ENCODE measurements at places on chromosomes 3 and 15. TPM values are rescaled to one million over a fixed set of nuclear protein-coding genes. Genes with fewer than 3 reads are reported as not detected.

The MYLK gene
- 0.08 TPM for total RNA-seq

The CHRNA5 gene
- total RNA-seq, result 3.2 TPM

The ARPIN gene
- total RNA-seq, result 1.1 TPM

GRCh38 chr3:21447476-21448151, 303.4 kb downstream of the ZNF385D start:
- H3K4me3 ChIP-seq, result no peak overlapping the region
- no peaks in the 10 kb centered on the region for H3K27me3 ChIP-seq
- H3K36me3 ChIP-seq, result no peaks in the 10 kb centered on the region
- no peaks in the 10 kb centered on the region for H3K4me1 ChIP-seq
- DNase-seq, result no peak

GRCh38 chr3:32709346-32709745, 24.4 kb downstream of the CNOT10 start:
- no peak for DNase-seq
- no peak overlapping the region for H3K27ac ChIP-seq
- H3K4me3 ChIP-seq, result no peak overlapping the region
- H3K27me3 ChIP-seq, result no peaks in the 10 kb centered on the region
- H3K36me3 ChIP-seq, result no peaks in the 10 kb centered on the region

- H3K27me3 ChIP-seq, result no peaks in the 10 kb centered on the region
- no peaks in the 10 kb centered on the region for H3K4me1 ChIP-seq
- H3K36me3 ChIP-seq, result no peaks in the 10 kb centered on the region
- no peak overlapping the region for H3K27ac ChIP-seq
- no peak overlapping the region for H3K4me3 ChIP-seq
Measured at GRCh38 chr15:57640930-57641682, 49.4 kb downstream of the MYZAP start.

DNA sequence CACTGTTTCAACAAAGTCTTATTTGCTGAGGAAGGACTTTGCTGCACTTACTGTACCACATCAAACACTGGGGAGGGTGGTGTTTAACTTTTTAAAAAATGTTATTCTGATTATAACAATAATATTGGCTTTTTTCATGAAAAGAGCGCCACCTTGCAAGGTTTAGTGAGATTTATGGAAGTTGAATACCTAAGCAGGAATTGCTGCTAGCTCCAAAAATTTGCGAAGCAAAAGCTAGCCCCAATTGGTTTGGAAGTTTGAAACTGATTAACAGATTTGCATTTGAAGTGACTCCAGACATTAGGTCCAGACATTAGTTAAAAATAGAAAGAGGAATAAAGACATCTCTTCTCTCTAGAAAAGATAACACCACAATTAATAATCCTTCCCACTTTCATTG, 6.7 kb downstream of the ZIC1 start:
- no peak for DNase-seq
- no peaks in the 10 kb centered on the region for H3K36me3 ChIP-seq
- H3K27me3 ChIP-seq, result peaks cover 34% of the 10 kb centered on the region
- H3K4me3 ChIP-seq, result no peak overlapping the region

- peak overlapping the region; percentile 47 for H3K27ac ChIP-seq
- peak; percentile 91 for DNase-seq
Measured at GRCh38 chr3:111610189-111610588, 15.0 kb upstream of the ZBED2 start.

DNA sequence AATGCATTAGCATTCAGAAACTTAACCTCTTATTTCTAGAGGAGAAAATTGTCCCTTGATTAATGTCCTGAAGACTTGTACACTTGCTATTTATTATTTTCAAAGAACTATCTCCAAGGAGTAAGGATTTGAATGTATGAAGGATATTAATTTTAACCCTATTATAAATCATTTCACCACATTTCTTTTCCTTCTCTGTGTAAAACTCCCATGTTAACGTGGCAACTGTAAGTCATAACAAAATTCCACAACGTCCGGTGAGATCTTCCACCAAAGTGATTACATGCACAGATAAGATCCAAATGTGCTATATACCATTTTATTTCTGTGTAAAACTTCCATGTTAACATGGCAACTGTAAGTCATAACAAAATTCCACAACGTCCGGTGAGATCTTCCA, 229.1 kb upstream of the ARHGEF26 start:
- DNase-seq, result no peak
- no peaks in the 10 kb centered on the region for H3K4me1 ChIP-seq
- H3K27me3 ChIP-seq, result no peaks in the 10 kb centered on the region
- H3K36me3 ChIP-seq, result no peaks in the 10 kb centered on the region
- H3K27ac ChIP-seq, result no peak overlapping the region

GRCh38 chr3:16606398-16606797, 1.2 kb upstream of the DAZL start:
- no peaks in the 10 kb centered on the region for H3K27me3 ChIP-seq
- H3K36me3 ChIP-seq, result no peaks in the 10 kb centered on the region
- no peaks in the 10 kb centered on the region for H3K4me1 ChIP-seq
- DNase-seq, result no peak

DNA sequence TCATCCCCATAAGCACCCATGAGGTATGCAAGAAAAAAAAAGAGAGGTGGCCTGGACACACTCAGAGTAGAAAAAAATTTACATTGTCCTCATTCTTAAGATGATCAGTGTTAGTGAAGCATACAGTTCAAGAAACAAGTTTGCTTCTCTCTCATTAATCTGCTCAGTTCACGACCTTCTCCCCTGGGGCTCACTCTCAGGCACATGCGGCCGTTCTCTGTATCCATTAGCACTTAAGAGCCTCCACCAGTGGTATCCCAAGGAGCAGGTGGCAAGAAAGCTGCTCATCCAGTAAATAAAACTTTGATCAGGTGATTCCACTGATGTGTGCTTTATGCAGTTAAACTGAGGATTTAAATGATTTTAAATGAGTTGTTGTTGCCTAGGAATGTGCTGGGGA, 57.4 kb downstream of the ARHGAP31 start:
- no peaks in the 10 kb centered on the region for H3K27me3 ChIP-seq
- H3K36me3 ChIP-seq, result no peaks in the 10 kb centered on the region
- no peak overlapping the region for H3K27ac ChIP-seq
- no peak for DNase-seq
- H3K4me1 ChIP-seq, result no peaks in the 10 kb centered on the region

Measured in naive thymus-derived CD4-positive, alpha-beta T cell (primary cell).